ENCODE measurements at places on chromosomes 16 and 17.

DNA sequence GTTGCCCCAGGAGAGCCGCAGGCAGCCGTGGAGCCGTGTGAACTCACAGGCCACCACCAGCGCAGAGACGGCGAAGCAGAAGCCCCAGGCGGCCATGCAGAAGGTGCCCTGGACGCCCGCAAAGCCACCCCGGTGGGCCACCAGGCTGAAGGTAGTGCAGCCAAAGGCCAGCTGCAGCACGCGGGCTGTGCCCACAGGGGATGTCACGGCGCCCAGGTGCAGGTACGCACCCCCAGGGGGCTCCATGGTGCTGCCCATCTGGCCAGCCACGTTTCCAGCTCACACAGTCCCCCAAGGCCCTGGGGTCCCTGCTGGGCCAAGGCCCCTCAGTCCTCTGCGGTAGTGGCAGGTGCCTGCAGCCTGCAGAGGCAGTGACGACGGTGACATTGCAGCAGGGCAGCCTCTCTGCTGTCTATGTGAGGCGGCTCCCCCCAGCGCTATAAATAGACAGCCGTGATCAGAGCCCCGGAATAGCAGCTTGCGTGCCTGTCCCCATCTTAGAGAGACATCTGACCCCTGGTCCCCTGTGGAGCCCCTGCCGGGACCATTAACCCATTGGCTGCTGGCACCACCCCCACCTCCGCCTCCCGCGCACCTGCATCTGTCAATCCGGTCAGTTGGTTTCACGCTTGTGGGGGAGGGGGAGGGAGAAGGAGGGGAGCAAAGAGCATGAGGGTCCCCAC, 4.5 kb upstream of the PYCR1 start:
- DNase-seq, result no peak

DNA sequence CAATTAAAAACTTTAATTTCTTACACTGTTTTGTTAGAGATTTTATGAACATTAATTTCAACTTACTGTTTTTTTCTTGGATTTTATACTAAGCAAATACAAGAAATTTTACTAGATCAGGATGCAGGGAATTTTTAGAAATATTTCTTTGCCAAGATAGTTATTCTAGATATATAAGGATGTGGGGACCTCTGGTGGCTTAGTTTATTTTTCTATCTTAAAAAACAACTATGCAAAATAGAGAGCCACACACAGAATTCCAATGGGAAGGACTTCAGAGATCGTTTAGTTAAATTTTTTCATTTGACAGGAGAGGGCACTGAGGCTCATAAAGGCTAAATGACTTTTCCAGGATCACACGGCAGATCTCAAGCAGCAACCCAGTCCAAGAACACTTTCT, 23.0 kb upstream of the CAPNS2 start:
- no peak for DNase-seq

- no peak for DNase-seq
Observed at GRCh38 chr17:59372138-59372751, 40.8 kb downstream of the YPEL2 start.

GRCh38 chr17:81069135-81069645, 34.2 kb downstream of the BAIAP2 start:
- no peak for DNase-seq

- DNase-seq, result no peak
Observed at GRCh38 chr17:29930409-29931010, 482 bp upstream of the SSH2 start.

DNA sequence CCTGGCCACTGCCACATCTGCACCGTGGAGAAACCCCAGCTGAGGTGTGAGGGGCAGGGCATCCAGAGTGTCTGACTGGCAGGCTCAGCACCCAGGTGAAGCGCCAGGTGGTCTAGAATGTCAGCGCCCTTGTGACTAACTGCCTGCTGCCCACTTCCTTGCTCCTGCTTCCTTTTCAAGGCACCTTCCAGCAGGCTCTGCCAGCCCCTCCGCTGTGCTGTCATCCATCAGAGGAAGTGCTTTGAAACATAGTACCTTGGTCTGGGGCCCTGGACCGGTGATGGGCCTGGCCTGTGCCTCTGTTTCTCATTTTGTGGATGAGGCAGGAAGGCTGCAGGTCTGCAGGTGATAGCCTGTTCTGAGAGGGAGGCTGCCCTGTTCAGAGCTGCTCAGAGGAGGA, 5.5 kb downstream of the SPNS2 start:
- peak; percentile 30 for DNase-seq

DNA sequence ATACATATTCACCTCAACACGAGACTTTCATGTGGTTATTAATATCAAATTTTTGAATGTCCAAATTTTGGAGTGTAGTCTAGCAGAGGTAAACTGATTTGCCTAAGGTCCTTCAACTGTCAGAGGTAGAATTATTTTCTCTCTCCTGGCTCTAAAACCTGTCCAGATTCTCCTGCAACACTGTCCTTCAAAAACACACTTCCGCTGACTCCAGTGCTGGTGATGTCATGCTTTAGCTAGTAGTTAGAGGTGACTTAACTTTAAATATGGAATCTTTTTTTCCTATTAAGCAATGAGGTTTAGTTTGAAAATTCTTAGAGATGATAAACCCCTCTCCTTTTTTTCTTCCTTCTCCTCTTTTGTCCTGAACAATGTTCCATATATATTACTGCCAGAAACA, 10.8 kb upstream of the CBLN1 start:
- no peak for DNase-seq

DNA sequence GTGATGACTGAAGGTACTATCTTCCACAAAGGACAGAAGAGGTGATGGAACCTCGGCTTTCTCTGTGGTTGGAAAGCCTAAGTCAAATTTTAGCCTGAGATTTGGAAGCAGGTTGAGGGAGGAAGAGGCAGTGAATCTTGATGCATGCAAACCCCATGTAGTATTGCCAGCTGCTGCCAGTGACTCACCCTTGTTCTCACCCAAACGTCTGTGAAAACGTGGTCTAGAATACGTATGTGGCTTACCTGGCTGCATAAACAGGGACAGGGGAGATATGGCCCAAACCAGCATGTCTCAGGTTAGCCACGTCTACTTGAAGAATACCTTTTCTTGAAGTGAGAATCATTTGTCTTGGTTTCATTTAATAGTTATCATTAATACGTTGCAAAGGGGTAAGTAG, 438.0 kb upstream of the MAF start:
- DNase-seq, result no peak

GRCh38 chr16:47949276-47949675, 206.5 kb downstream of the ABCC12 start:
- no peak for DNase-seq

DNA sequence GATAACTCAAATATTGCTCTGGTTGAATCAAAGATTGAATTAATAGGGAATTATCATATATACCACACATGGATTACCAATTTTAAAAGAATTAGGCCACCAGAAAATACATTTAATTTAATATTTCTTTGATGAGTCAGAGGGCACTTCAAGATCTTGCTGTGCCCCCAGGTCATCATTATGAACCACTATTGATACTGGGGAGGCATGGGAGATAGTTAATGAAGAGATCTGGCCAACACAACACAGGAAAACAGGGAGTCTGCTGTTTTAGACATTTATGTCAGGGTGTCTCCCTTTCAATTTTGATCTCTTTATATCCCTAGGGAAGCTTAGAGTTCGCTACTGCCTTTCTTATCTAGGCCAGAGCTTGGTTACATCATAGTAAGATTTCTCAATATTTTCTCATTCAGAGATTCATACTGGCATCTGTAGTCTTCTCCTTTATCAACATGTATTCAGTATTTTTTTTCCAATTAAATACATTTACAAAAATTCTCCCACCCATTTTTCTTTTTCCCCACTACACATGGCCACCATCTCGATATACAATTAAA, 158.3 kb upstream of the ZFHX3 start:
- DNase-seq, result no peak

- peak; percentile 89 for DNase-seq
Observed at GRCh38 chr17:75109407-75110233, at the start of gene ARMC7. Gene ARMC7 (plus strand): TSS chr17:75109969. CDS start chr17:75110289, 320 bp downstream.

- no peak for DNase-seq
Observed at GRCh38 chr17:63764716-63765115, 8.7 kb downstream of the CCDC47 start.

DNA sequence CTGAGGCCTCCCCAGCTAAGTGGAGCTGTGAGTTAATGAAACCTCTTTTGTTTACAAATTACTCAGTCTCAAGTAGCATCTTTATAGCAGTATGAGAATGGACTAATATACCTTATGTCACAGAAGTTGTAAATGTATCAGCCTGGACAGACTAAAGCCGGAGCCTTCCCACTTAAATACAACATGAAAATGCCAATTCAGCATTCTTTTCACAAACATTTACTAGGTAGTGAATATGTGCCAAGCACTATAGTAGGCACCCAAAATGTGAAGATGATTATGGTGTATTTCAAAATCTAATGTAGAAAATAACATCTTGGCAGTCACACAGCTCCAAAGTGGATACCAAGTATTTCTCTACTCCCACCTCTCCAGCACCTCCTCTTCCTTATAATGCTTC, 693.0 kb downstream of the KCNJ2 start:
- no peak for DNase-seq

- DNase-seq, result no peak
Observed at GRCh38 chr16:13883276-13883675, 36.7 kb upstream of the ERCC4 start.

GRCh38 chr16:17557949-17558348, 87.2 kb upstream of the XYLT1 start:
- no peak for DNase-seq

- DNase-seq, result no peak
Observed at GRCh38 chr16:85518398-85519049, 94.6 kb upstream of the GSE1 start.

DNA sequence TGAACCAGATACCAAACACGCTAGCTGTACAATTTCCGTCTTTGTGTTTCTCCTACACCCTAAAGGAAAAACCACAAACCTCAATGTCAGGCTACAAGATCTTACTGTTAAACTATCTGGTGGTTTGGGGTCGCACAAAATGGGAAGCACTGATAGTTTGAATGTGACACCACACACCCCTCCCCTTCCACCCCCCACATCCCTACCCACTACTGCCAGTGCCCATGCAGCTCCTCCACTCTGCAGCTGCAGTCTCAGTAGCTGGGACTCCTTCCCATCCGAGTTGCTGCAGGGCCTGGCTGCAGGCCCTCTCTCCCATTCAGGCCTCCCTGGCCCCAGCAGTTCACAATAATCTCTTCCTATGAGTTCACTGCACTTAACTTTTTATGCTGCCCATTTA, 18.4 kb downstream of the TRAP1 start:
- no peak for DNase-seq

DNA sequence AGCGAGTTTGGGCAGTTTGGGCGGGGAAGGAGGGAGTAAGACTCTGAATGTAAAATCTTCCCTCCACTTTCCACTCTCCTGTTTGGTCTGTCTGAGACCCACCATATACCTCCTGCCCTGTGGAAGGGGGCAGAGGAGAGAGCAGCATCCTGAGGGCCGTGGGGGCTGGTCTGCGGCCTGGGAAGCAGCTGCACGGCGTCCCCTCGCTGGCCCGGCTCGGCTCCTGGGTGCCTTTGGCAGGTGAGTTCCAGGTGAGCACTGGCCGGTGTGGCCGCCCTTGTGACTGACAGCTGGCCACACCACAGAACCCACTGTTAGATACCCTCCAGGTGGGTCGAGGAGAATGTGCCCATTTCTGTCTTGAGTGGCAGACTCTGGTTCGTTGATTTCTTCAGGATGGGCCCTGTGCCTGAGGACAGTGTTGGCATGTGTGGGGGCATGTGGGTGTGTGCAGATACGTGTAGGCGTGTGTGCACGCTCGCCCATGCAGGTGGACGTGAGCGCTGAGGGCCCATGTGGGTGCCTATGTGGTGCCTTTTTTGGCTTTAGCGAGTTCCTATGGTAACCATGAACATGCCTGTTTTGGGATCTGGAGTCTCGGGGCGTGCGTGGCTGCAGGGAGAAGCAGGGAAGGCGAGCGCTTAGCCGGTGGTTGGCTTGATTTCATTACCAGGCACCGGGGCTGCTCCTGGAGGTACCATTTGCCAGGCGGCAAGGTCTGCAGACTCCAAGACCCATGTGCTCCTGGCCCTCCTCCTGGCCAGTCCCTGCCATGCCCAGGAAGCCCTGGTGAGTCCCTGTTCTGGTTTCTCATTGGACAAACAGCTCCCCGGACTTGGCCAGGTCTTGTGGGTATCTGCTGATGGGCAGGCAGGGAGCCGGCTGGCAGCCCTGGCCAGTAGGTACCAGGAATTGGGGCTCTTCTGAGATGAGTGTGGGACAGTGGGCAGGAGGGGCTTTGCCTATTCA, 12.4 kb downstream of the RAP1GAP2 start:
- DNase-seq, result no peak

DNA sequence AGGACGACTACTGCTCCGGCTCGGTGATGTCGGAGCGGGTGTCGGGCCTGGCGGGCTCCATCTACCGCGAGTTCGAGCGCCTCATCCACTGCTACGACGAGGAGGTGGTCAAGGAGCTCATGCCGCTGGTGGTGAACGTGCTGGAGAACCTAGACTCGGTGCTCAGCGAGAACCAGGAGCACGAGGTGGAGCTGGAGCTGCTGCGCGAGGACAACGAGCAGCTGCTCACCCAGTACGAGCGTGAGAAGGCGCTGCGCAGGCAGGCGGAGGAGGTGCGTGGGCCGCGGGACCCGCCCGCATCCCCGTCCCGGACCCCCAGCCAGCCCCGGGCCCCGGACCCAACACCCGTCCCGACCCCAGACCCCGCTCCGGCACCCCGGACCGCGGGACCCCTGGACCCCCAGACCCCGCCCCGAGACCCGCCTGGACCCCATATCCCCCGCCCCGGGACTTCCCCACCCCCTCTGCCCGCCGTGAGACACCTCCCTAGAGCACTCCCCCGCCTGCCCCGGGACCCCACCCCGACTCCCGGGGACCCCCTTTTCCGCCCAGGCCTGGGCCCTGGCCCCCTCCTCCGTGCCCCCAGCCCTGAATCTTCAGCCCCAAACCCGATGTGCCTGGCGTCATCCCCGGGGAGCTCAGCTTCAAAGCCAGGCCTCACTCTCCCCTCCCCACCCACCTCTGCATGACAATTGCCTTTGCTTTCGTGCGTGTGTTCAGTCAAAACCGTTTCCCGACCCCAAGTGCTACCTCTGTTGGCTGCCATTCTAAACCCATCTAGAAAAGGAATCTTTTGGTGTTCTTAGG, 594 bp downstream of the MAPK8IP3 start:
- DNase-seq, result peak; percentile 68

All from CD4-positive, CD25-positive, alpha-beta regulatory T cell (primary cell).